SK-N-SH (cell line): ENCODE measurements at places on chromosomes 6 and 20.

- no peak for DNase-seq
These were observed 76.0 kb downstream of the ADTRP start for GRCh38 chr6:11702500-11703130.

- DNase-seq: peak; percentile 63
These were observed 37.6 kb upstream of the ANGPT4 start for GRCh38 chr20:953742-954141.

GRCh38 chr6:56220078-56220477, 27.3 kb downstream of the COL21A1 start:
- no peak for DNase-seq

GRCh38 chr20:61514396-61514795, 262.3 kb downstream of the CDH4 start:
- DNase-seq: no peak

GRCh38 chr20:56359212-56360132, 698 bp downstream of the FAM210B start:
- DNase-seq: peak; percentile 65

DNA sequence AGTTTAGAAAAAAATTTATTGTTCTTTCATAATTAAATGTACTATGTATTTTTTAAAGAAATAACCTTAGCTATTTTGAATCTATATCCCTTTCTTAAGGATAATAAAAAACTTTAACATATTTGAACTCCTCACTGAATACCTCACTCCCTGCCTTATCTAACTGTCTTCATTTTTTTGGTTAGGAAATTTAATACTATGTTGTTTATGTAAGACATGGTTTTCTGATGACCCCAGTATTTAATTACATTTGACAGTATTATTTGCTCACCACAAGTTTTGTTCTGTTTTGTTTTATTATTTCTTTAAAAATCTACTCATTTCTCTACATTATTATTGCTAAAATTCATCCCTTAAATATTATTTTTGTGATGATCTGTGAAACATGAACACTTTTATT, 394.4 kb upstream of the ADGRB3 start:
- DNase-seq: no peak

- no peak for DNase-seq
These were observed 117.2 kb downstream of the LCA5 start for GRCh38 chr6:79420054-79420453.

GRCh38 chr20:13817342-13817741, 32.5 kb downstream of the NDUFAF5 start:
- DNase-seq: no peak

- DNase-seq: peak; percentile 91
These were observed at the start of gene ZFP64 for GRCh38 chr20:52191132-52191915. TSS of gene ZFP64 (minus strand) at chr20:52191779. CDS start at chr20:52191636, 143 bp downstream.

DNA sequence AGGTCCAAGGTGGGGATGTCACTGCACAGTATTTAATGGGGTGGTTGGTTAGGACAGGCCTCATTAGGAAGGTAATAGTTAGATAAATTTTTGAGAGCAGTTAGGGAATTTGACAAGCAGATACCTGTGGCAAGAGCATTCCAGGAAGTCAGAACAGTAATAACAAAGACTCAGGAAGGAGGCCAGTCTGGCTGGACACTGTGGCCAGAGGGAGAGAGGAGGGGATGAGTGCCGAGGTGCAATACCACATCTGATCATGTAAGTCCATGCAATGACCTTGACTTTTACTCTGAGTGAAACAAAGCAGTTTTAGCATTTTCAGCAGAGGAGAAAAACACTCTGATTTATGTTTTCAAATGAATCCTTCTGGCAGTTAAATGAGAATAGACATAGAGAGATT, 990.7 kb upstream of the FLRT3 start:
- no peak for DNase-seq

DNA sequence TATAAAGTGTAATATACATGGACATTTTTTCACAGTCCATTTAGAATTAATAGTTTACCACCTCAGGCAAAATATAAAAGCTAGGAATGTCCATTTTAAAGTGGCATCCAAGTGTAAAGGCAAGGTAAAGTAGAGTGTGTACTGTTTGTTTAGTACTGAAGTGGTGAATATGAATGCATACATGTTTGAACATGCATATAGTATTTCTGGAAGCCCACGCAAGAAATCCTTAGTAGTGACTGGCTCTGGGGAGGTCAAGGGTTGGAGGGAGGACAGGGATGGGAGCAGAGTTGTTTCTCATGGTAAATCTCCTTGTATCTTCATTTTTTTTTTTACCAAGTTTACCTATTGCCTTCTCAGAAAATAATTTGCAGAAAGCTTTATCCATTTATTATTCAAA, 129.2 kb downstream of the UNC5CL start:
- no peak for DNase-seq

DNA sequence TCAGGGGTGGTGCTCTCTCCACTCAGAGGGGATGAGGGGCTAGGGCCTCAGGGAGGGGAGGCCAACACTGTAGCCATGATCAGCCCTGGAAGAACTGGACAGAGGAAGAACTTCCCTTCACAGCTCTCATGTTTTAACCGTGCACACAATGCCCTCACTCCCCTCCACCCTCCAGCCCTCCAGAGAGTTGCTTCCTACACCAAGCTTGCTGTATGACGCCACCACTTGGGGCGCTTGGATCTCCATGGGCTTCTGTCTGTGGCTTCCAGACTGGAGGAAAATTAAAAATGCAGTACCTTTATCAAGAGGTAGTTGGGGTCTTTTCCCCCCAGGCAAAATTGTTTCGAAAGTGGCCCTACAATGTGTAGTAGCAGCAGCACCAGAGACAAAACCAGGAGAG, 48.4 kb downstream of the ARHGAP40 start:
- DNase-seq: no peak

GRCh38 chr6:98323605-98324004, 510.8 kb upstream of the POU3F2 start:
- no peak for DNase-seq

DNA sequence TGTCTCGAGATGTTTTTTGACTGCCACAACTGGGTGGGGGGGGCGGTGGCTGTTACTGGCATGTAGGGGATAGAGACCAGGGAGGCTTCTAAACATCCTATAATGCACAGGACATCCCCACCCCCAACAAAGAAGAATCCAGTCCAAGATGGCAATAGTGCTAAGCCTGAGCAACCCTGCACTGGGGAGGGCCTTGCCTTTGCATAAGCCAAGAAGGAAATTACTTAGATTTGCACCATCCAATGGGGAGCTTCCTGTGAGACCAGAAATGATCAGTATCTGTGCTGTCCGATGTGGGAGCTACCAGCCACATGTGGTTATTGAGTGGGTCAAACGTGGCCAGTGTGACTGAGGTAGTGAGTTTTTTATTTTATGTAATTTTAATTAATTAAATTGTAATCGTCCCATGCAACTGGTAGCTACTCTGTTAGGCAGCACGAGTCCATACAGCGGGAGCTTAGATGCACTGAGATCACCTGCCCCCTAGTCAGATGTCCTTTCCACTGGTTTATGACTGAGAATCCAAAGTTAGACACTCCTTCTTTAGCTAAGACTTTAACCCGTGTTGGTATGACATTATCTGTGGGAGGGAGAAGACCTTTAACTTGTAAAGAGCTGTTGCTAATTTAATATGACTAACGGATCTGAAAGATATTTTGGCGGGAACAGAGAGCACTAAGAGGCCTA, 97.4 kb upstream of the NEDD9 start:
- no peak for DNase-seq

DNA sequence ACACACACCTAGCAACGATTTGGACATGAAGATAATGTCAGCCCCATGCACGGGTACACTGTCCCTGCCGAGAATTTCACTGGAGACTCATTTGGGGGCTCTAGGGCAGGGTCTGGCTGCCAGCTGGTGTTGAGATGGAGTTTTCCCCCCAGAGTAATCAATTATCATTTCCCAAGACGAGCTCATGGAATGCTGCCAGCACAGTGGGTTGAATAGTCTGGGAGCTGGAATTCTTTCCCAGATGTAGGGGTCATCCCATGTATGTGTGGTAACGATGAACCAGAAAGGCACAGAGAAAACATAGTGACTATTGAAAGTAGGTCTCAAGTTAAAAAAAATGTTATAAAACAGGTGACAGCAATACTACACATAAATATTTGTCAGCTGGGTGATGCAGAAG, 579.9 kb downstream of the MAFB start:
- DNase-seq: peak; percentile 23

DNA sequence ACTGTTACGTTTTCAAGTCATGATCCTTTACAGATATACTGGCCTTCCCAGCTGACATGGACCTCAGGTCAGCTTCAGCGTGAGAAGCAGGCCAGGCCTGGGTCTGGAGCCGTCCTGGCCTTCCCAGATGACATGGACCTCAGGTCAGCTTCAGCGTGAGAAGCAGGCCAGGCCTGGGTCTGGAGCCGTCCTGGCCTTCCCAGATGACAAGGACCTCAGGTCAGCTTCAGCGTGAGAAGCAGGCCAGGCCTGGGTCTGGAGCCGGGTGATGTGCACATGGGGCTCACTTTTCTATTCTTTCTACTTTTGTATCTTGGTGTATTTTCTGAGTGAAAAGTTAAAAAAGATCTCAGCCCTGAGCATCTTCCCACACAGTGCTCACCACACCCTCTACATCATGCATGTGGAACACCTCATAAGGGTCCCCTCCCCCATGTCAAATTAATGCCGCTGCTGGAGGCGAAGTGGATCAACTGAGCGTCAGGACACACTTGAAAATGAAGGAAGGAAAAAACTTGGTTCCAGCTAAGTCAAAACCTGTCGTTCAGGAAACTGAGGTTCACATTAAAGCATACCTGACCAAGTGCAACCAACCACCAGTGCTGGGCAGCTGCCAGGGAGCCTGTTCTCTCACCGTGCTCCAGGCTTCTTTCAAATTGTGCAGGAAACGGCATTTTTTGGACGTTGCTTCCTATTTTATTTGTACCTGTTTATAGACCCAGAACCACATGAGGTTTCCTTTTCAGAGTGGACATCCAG, 32.2 kb downstream of the KIF25 start:
- no peak for DNase-seq

GRCh38 chr6:167524261-167525111, 199.6 kb downstream of the TTLL2 start:
- DNase-seq: no peak

DNA sequence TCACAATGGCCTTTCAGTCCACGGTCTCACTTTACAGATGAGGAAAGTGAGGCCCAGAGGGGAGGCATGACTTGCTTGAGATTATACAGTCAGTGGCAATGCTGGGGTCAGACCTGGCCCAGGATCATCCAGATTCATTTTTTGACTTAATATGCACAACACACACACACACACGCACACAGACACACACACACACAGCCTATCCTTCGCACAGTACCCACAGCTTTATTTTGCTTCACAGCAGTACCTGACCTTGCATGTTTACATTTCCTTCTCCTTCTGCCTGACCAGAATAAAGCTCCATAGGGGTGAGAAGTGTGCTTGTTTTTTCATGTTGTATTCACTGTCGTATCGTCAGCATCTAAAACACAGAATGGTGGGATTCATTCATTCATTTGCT, 79.8 kb downstream of the VEGFA start:
- no peak for DNase-seq

DNA sequence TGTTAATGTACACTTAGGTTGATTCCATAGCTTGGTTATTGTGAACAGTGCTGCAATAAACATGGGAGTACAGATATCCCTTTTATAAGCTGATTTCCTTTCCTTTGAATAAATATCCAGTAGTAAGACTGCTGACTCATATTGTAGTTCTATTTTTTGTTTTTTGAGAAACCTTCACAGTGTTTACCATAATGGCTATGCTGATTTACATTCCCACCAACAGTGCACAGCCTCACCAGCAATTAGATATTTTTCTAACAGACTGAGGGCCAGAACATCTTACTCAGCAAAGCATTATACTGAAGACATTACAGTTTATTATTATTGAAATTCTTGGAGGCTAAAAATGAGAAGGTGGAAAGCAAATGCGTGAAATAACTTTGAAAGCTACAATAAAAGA, 187.3 kb upstream of the HEY2 start:
- no peak for DNase-seq

DNA sequence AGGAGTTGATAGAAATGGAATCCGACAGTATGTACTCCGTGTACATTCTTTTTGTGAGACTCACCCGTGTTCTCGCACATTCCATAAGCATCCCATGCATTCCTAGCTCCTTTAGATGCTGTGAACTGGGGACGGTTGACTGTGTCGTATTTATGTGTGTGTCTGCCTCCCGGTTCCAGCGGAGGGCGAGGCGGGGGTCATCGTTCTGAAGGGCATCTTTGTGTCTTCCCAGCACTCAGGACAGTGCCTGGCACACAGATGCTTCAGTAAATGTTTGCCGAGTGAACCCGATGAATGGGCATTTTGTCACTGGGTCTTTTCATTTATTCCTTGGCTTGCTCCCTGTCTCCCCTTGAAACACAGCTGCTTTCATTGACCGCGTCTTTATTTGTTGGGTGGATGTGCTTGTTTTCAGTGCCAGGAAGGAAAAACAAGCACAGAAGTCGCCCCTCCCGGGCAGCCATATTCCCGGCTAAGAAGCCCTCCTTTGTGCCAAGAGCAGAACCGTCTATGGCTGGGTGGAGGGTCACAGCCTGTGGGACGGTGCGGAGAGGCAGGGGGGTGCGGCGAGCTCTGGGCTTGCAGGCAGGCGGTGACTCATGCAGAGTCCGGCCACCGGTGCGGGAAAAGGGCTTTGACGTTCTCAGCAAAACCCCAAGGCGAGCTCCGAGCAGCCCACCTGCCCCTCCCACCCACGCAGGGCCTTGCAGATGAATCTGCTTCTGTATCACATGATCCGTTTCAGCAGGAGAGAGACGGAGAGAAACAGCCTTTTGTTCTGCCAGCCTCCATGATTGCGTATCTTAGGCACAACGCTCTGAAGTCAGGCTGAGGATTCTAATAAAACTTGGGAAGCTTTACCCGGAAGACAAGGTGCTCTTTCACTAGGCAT, 11.2 kb upstream of the PSMG4 start:
- peak; percentile 81 for DNase-seq

- no peak for DNase-seq
These were observed 51.8 kb upstream of the APCDD1L start for GRCh38 chr20:58566981-58567380.

GRCh38 chr20:48406498-48406897, 421.3 kb downstream of the PREX1 start:
- DNase-seq: no peak

DNA sequence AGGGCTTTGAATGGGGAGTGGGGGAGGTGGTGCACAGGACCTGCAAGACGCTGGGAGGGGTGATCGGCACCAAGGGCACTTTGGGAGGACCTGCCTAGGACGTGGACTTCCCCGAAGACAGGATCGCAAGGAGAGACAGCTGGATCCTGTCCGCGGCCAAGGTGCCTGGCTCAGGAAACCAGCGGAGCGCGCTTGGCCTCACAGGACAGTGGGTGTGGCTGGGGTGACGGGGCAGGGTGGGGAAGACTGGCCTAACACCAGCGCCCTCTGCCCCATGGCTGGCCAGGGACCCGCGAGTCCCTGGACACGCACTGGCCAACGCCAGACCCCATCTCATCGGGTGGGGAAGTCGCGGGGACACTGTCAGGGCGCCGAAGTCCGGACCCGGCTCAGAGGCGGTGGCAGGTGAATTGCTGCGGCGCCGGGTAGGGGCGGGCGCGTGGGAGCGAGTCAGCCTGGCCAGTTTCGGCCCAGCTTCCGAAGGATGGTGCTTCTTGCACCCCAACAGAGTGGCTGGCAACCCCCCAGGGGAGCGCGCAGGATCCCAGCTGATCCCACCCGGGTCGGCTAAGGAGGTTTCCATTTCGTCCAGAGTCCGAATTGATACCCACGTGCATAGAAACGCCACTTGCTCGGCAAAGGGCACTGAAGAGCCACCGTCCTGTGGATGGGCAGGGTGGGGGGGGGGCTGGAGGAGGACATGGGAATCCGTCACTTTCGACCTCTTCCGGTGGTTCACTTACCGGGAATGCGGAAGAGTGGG, 785 bp upstream of the THBD start:
- DNase-seq: no peak

GRCh38 chr6:52016915-52017748, 70.3 kb downstream of the PKHD1 start:
- DNase-seq: peak; percentile 45
